ENCODE measurements at places on chromosomes 6 and 20. TPM values are rescaled to one million over a fixed set of nuclear protein-coding genes. Genes with fewer than 3 reads are reported as not detected.

DNA sequence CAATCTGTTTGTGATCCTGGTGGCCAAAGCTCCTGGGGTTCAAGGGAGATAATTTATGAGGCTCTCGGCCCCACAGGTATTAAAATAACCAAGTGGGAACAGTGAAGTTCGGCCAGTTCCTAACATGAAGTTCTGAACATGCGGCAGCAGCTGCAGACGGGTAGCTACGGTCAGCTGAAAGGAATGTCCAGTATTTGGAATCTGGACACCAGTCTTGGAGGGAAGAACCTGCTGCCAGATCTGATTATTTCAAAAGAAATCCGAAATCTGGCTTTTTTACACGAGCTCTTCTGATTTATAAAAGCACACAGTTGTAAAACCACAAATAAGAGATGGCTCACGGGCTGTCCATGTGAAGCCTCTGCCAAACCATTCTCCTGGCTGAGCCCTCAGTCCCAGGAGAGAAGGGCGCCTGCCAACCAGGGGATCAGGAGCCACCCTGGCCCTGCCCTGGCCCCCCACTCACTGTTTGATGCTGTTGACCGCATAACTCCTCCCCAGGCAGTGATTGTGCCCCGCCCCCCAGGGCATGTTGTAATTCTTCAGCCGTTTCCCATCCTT is 28.2 kb upstream of the KCNB1 start:
- 0 out of 2 replicates have a peak overlapping the region, but pooled peaks have one; percentile 11 for H3K27ac ChIP-seq
- H3K4me3 ChIP-seq = no peak overlapping the region
- peaks cover 2% of the 10 kb centered on the region for H3K27me3 ChIP-seq
- H3K4me1 ChIP-seq = peaks cover 4% of the 10 kb centered on the region

DNA sequence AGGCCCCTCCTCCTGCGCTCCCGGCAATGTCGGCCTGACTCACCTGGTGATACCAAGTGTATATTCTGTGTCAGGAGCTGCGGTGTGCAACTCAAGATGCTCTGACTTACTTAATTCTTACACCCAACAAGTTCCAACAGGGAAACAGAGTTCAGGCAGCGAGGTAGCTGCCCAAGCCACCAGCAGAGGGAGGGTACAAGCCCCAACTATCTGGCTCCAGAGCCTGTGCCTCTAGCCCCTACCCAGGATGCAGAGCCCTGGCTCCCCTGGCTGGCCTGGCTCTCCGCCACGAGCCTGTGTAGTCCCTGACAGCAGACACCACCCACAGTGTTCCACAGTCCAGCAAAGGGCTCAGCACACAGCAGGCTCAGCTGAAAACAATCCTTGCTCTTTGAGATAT is 34.9 kb downstream of the C20orf203 start:
- DNase-seq = no peak
- H3K4me1 ChIP-seq = no peaks in the 10 kb centered on the region
- no peak overlapping the region for H3K27ac ChIP-seq
- H3K36me3 ChIP-seq = no peaks in the 10 kb centered on the region

DNA sequence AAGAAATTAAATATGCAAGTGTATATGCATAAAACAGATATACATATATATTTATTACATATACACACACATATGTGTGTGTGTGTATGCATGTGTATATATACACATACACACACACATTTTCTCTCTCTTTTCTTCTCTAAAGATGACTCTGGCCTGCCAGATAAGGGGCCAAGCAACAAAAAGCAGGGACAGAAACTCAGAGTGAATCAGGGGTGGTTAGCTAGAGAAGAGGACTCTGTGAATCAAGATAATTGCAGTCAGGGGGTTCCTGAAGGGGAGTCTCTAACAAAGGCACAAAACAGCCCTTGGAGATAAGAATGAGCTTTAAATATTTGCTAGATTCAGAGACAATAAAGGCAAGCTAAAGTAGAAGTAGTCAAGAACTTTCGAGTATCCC is 650.5 kb downstream of the UTRN start:
- no peak for DNase-seq
- H3K27me3 ChIP-seq = no peaks in the 10 kb centered on the region
- no peak overlapping the region for H3K4me3 ChIP-seq
- H3K27ac ChIP-seq = no peak overlapping the region
- H3K4me1 ChIP-seq = no peaks in the 10 kb centered on the region
- H3K36me3 ChIP-seq = no peaks in the 10 kb centered on the region

CNKSR3 gene
- 18.2 TPM for total RNA-seq

TMEM217 gene
- total RNA-seq = 4.0 TPM

All from Panc1 (cell line).